ENCODE measurements at places on chromosomes 3 and 15.

DNA sequence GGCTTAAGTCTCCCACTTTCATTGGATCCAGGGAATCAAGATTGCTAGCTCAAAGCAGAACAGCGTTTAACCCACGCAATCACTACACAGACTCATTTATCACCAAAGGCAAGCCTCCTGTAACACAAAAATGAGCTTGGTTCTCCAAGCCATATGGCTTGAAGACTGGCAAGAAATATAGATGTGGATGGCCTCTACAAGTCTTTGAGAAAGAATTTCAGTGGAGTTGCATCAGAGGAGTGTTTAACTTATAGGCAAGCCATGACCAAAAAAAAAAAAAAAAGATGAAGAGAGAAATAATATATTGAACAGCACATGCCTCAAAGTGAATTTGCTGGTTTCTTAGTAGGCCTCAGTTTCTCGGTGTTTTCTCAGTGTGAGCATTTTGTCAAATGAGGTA lies 27.3 kb downstream of the PDZRN3 start:
- no peak for DNase-seq

- no peak for DNase-seq
Observed at GRCh38 chr3:100125161-100125938, 11.0 kb upstream of the FILIP1L start.

GRCh38 chr15:89777073-89777751 lies 1.1 kb downstream of the MESP2 start:
- no peak for DNase-seq

GRCh38 chr15:100073982-100074381 lies 267.8 kb downstream of the ADAMTS17 start:
- DNase-seq: no peak

DNA sequence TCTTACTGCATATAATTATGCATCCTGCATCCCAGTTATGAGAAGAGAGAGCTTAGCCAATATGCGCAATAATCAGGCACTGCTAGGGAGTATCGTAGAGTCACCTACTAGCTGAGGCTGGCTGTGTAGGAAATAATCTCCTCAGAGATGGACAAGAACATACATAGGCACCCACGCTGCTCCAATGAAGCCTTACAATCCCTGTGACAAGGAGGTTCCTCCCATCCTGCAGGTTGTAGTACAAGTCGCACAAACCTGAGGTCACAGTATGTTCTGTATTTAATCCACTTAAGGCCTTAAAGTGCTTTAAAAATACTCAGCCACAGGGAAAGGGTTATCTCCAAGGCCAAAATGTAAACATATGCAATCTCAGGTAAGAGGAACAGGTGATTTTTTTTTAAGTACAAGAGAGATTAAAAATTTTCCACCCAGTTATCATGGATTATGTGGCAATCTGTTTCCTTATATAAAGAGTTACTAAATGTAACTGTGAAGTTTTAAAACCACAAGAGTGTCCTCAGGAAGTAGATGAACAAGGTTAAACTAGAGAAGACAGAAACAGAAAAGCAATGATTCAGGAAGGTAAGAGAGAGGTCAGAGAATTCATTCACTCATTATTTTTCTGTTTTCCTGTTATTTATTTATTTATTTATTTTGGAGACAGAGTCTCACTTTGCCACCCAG lies 7.5 kb upstream of the COLQ start:
- DNase-seq: peak; percentile 28

GRCh38 chr3:14319654-14320182 lies 82.7 kb upstream of the SLC6A6 start:
- peak; percentile 21 for DNase-seq

DNA sequence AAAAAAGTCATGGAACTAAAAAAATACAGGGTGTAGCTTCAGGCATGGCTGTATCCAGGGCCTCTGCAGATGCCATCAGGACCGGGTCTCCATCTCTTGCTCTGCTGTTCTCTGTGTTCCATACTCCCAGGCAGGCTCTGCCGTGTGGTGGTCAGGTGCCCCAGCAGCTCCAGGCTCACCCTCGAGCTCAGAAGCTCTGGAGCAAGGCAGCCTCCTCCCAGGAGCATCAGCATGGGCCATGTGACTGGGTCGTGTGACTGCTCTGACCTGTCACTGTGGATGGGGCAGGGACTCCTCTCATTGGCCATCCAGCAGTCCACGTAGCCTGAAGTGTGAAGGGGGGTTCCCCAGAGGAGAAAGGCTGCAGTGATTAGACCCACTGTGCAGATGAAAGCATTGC lies 8.5 kb downstream of the FBLN2 start:
- DNase-seq: no peak

DNA sequence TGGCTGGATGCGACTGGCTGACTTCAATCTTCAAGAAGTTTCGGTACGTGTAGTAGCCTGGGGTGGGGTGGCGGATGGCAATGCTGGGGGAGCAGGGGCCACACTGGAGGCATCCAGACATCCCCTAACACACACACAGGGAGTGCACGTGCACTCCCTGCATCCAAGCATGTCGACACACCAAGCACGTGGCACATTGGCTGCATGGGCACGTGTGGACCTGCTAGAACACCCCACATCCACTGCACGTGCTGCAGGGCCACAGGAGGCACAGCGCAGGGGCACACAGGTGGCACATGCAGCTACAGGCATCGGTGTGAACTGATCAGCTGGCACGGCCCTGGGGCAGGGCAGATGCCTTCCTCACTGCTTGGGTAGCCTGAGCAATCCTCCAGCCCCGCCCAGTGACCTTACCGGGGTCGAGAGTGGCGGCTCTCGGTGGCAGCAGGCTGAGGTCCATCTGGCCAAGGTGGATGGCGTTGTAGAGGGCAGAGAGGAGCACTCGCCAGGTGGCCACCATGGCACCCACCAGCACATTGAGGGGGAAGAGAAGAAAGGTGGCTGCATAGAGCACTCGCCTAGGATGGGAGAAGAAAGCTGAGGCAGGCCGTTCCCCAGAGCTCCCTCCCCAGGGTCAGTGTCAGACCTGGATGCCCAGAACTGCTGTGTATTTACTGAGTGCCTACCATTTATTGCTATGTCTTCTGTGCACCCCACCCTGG lies 7.5 kb downstream of the ISLR start:
- DNase-seq: no peak

GRCh38 chr15:82829234-82829633 lies 19.8 kb downstream of the WHAMM start:
- DNase-seq: no peak

GRCh38 chr3:10957976-10958749 lies 34.4 kb upstream of the SLC6A1 start:
- DNase-seq: no peak

DNA sequence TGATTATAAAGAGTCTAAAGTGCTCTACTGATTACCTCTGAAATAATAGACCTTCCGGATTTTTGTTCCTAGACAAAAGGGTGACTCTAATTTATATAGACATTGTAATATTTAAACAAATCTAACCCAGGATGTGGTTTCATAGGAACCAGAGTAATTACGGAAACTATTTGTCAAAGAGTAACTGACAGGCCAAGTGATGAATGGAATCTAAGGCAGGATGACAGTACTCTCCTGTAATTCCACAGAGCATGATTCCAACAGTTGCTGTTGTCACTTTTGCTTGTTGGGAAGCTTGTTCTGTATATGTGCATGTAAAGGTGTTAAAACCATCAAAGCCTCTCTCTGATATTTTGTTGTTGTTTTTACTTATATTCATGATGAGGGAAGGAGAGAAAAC lies 1141.0 kb downstream of the IGSF11 start:
- no peak for DNase-seq

- DNase-seq: peak; percentile 21
Observed at GRCh38 chr15:22979238-22980188, 655 bp downstream of the CYFIP1 start.

- DNase-seq: no peak
Observed at GRCh38 chr15:66067687-66068086, 185.9 kb downstream of the MEGF11 start.

DNA sequence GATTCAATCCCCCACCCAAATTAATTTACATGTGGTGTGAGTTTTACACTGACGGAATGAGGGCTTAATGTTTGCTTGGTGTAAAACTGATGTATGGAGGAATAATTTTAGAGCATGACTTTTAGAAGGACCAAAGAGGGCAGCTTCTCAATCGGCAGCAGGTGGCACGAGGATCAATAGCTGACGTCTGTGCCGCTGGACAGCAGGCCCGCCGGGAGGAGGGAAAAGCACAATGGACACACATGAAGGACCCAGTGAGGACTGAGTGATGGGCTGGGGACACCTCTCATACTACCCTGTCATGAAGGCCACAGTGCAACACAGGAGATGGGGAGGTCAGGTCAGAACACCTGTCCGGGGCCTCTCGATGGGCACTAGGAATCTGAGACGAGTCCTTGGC lies 61.4 kb upstream of the NSMCE3 start:
- no peak for DNase-seq

DNA sequence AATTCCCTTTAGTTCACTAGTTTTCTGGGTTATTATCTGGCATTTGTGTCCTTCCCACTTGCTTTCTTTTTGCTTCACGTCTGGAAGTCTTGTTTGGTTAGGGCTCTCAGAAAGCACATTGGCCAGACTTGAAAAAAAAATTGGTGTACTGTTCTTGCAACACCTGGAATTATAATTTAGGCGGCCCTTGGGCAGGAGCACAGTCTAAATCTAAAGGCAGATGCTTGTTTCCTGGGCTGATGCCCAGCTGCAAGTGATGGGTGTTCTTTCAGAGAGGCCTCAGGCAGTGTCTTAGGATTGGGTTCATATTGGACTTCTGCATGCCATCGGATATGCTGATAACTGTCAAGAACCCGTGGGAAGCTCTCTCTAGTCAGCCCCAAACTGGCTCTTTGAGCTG lies 521.5 kb downstream of the PDCD6IP start:
- no peak for DNase-seq

GRCh38 chr3:147391781-147392624 lies 14.3 kb downstream of the ZIC4 start:
- DNase-seq: no peak

GRCh38 chr3:138007898-138008297 lies 2.1 kb upstream of the CLDN18 start:
- DNase-seq: no peak

GRCh38 chr15:80990955-80991354 lies 1.3 kb upstream of the MESD start:
- no peak for DNase-seq

- no peak for DNase-seq
Observed at GRCh38 chr15:40247406-40247971, 8.6 kb downstream of the PAK6 start.

- no peak for DNase-seq
Observed at GRCh38 chr15:39479911-39480310, 101.0 kb upstream of the THBS1 start.

DNA sequence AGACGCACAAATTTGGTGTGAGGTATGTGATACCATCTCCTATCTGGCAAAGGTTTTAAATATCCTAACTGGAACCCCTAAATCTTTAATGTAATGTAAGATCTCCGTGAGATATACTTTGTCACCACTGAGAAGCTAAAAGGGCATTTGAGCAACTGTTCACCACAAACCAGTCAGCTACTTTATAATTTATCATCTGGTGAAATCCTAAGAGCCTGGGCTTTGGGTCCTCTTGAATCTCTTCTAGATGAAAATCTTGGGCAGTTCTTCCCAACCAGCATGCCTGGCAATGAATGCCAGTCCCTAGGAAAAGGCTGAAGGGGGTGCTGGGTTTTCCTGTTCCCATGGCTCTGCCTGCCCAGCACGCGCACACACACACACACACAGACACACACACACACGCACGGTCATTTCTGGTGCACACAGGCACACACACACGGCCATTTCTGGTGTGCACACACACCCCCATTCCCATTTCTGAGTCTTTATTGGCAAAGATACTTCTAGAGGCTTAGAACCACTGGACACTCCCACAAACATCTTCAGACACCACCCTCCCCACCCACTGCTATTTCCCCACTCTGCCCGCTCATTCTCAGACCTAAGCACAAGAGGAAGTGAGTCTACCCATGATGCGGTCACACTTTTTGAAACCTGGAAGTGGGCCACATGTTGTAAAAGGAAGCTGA lies 72.6 kb downstream of the MYO1E start:
- peak; percentile 77 for DNase-seq

DNA sequence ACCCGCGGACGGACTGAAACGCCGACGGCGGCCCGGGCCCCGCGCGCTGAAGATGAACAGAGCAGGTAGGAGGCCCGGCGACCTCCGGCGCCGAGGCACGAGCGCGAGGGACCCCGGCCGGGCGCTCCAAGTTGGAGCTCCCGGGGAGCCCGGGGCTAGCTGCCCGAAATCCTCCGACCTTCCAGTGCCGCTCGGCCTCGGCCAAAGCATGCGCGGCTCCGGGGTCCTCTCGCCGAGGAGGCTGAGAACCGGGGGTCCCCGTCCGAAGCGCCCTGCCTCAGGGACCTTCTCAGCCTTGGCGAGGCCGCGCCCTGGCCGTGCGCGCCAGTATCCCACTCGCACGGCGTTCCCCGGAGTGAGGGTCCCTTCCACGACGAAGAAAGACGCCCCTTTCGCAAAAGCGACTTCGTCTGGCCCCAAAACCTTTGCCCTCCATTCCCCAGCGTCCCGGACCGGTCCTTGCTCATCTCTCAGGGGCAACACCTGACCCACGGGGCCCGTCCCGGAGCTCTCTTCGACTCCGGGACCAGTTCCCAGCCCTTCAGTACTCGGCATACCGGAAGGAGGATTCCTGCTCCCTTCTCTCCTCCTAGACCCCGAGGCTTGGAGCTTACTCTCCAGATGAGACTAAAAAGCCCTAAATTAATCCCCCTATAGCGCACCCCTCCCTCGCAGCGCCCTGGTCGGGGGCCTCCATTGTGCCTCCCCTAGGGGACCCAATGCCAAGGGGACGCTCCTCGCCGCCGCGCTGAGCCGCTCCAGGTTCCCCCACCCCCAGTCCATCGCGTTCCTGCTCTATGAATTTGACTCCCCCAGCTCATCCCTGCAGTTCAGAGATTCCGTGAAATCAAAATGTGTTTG lies 7.7 kb upstream of the FGD5 start:
- DNase-seq: no peak

GRCh38 chr3:7447197-7447769 lies 586.4 kb downstream of the GRM7 start:
- DNase-seq: no peak

DNA sequence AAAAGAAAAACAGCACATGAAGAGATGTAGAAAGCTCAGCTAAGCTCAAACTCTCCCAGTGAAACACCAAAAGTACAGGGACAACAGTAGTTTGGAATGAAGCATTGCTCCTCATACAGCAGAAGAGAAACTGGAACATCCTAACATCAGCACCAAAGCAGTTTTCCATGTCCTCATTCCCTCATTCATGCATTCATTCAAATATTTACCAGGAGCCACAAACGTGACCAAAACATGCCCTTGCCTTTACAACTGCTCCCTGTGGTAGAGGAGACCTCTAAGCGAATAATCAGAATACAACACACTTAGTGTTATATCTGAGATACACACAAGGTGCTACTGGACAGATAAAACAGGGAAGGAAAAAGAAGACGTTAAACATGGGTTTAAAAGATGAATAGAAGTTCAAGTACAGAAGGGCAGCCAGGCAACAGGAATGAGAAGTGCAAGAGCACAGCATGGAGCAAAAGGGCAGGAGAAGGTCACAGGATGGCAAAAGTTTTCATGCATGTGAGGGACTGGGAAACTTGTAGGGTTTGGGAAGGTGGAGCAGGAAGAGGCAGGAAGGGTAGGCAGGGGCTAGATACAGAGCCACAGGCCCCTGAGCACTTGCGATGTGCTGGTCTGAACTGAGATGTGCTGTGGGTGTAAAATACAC lies 58.5 kb upstream of the LMCD1 start:
- no peak for DNase-seq
